Fibroblast of the aortic adventitia (primary cell): ENCODE measurements at places on chromosomes 16 and 17. TPM values are rescaled to one million over a fixed set of nuclear protein-coding genes. Genes with fewer than 3 reads are reported as not detected.

DNA sequence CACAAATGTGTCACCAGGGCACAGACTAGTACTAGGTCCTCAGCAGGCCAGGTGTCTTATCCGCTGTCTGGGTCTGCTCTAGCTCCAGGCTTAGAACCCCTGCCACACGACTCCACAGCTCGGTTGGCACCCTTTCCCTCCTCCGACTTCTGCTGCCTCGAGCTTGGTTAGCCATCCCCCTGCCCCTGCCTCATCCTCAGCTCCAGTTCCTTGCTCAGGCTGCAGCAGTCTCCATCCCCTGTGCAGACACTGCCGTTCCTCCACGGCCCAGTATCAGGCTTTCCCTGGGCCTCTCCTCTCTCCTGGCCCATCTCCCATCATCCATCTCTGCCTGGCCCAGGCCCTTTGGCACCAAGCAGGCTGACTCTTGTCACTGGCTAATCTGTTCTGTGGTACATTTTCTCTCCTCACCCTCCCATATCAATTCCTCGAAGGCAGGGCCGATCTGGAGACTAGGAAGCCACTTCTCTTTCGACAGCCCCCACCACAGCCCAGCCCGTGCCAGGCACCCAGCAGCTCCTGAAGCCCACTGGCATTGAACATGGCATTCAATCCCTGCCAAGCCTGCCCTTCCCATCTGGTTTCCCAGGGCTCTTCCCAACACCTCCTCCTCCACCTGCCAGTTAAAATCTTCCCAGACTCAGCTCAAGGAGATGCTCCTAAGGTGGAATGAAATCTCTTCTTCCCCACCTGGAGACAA lies 1.4 kb upstream of the GRN start:
- DNase-seq: no peak

DNA sequence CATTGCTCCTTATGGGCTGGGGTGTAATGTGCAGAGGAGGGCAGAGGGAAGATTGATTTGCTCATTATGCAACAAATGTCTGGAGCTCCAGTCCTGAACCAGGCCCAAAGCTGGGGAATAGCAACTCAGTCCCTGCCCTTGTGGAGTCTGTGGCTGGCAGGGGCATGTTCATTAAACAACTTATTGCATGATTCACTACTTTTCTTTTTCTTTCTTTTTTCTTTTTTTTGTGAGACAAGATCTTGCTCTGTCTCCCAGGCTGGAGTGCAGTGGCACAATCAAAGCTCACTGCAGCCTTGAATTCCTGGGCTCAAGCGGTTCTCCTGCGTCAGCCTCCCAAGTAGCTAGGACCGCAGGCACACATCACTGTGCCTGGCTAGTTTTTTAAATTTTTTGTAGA lies 23.1 kb downstream of the MSI2 start:
- no peak for DNase-seq

- peak; percentile 93 for DNase-seq
These were observed 177.4 kb upstream of the CDH5 start for GRCh38 chr16:66188917-66189725.

DNA sequence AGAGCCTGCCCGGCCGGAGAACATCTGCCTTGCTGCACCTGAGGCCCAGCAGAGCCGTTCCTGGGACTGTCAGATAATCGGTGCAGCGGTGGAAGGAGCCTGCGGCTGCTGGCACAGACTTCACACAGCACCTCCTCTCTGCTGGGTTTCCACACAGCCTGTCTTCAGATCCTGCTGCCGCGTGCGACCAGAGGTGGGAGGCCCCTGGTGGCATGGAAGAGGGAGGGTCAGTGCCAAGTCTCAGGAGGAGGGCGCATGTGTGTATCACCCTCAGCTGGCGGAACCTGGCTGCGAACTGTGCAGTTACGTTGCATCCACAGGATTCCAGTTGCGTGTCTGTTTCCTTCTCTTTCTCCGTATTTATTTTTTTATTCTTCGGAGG lies 3.3 kb downstream of the CDK5R1 start:
- no peak for DNase-seq

DNA sequence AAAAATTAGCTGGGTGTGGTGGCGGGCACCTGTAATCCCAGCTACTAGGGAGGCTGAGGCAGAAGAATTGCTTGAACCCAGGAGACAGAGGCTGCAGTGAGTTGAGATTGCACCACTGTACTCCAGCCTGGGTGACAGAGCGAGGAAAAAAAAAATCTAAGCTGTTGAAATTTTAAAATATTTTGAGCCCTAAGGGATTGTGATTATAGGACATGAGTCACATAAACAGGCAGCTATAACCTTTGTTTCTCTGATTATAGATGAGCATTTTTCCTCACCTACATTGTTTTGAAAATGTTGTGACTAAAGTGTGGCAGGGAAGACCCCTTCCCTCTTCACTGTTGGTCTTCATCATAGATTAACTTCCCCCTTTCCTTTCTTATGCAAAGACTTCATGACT lies 135.5 kb downstream of the MGAT5B start:
- no peak for DNase-seq

GRCh38 chr17:700504-701094 lies 14.0 kb downstream of the VPS53 start:
- peak; percentile 61 for DNase-seq

GRCh38 chr17:12627781-12628451 lies 37.8 kb upstream of the MYOCD start:
- DNase-seq: peak; percentile 33

DNA sequence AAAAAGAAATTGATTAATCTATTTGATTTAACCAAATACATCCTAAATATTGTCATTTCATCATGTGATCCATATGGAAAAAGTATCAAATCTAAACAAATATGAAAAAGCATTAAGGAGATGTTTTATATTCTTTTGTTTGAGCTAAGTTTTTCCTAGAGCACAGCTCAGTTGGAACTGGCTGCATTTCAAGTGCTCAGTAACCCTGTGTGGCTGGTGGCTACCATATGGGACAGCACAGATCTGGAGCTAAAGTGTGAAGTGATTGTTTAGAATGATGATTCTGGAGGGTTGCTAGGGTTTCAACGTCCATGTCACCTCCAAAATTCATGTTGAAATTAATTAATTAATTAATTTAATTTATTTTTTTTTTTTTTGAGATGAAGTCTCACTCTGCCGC lies 137.5 kb downstream of the XYLT1 start:
- DNase-seq: no peak

- DNase-seq: no peak
These were observed 132.4 kb downstream of the CA10 start for GRCh38 chr17:52026075-52026474.

GRCh38 chr16:629833-630248 lies 944 bp upstream of the WFIKKN1 start:
- DNase-seq: no peak

GRCh38 chr17:80045703-80046102 lies 9.3 kb downstream of the CCDC40 start:
- no peak for DNase-seq

DNA sequence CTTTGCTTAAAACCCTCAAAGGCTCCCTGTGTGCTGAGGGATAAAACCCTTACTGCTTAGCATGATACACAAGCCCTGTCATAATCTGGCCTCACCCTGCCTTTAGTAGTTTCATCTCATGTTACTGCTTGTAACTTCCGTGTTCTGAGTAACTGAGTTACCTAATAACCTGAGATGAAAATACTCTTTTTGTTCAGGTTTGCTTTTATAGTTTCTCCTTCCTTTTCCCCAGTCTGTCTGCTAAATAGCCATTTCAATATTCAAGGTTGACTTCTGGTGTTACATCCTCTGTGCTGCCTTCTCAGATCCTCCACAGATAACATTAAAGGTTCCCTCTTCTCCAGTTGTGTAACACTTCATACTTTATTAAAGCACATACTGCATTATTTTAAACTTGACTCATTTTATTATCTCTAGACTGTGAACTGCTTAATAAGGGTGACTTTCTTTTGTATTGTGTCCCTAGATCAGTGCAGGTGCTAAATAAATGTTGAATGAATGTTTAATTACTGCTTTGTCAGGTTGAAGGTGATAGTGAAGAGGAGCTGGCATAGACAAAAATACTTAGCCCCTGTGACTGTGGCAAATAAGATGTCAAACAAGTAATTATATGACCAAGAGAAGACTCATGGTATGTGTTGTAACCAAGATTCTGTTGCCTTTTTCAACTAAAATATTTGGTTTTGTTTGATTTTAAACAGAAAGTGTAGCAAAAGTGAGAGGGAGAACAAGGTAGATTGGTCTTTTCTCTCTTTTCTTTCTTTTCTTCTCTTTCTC lies 47.8 kb downstream of the NFAT5 start:
- peak; percentile 53 for DNase-seq

GRCh38 chr17:69402052-69402451 lies 12.4 kb upstream of the MAP2K6 start:
- no peak for DNase-seq

DNA sequence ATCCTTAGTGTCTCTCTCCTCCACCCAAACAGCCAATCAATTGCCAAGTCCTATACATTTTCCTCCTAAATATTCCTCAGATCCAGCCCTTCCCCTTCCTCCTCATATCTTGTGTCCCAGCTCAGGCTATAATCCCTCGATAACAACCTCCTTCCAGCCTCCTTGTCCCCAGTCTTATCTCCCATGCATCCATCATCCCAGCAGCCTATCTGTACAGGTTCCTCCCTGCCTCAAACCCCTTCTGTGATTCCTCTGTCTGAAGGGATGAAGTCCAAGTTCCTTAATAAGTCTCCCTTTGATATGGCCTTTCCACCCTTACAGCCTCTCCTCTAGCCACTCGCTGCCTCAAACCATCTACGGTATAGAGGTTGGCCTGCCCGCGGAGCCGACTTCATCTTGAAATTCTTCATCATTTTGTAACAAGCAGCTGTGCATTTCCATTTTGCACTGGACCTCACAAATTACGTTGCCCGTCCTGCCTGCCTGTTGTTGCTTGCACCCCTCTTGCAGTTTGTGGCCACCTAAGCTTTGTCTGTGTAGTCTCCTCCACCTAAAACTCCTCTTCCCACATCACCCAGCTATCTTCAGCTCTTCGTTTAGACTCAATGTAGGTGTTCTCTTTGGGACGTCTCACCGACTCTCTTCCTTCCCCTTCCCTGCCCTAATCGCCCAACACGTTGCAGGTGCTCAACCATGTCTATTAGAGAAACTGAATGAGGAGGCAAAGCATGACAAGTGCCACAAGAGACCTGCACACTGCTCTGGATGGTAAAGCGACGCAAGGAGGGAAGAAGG lies 786 bp upstream of the CDK5RAP3 start:
- no peak for DNase-seq

DNA sequence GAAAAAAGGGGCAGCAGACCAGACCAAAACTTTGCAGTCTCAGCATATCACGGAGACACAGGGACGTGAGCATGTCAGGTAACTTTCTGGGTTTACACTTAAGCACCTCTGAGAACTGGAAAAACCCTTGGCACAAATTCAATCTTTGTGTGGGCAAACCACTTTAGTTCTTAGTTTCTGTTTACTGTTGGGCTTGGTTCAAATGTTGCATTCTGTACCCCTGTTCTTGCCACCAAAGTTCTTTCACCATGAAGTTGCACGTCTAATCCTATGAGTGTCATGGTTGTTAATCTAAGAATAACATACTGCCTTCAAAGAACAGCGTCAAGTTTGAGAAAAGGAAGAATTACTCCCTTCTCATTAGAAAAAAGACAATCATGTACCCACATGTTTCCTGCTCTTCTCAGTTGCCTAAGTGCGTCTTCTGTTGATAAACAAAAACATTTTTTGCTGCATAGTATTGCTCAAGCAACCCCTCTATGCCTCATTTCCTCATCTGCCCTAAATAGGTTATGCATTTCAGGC lies 11.6 kb downstream of the KRT33A start:
- DNase-seq: no peak

DNA sequence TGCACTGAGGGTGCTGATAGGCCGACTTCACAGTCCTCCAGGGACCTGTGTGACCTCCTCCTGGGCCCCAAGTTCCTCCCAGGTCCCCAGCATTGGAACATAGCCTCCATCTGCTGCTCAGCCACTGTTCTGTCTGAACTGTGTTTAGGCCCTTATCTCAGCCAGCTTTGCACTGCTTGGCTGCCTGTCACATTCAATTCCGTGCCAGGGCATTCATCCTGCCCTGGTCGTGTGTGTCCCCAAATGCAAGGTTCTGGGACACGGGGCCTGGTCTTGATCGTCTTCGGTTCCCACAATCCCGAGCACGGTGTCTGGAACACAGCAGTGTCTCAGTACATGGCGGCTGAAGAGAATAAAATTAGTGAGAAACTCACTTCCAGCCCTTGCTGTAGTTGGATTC lies 69.9 kb upstream of the NFAT5 start:
- DNase-seq: no peak

- no peak for DNase-seq
These were observed 556.1 kb downstream of the WWOX start for GRCh38 chr16:78655331-78656113.

DNA sequence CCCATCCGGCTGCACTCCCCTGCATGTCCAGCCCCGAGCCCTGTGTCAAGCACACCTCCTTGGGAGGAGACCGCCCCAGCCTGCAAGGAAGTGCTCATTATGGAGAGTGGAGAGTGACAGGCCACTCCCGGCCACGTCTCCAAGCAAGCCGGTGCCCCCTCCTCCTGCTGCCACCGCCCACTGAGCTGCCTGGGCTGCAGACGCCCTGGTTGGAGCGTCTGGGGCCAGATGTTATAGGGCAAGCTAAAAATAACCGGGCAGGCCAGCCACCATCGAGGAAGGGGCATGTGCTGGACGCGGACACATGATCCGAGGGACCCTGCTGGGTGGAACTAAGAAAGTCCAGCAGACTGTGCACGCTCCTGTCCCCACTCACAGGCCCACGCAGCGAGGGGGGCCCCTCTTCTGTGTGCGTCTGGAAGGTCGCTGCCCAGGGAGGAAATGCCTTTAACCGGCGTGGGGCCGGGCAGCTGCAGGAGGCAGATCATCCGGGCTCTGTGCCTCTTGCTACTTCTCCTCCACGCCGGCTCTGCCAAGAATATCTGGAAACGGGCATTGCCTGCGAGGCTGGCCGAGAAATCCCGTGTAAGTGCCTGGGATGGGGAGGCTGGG lies at the start of gene WFDC1:
Gene WFDC1, plus strand, starts transcription at position 348 of the 612 bp plus-strand sequence. Its CDS starts 94 bp downstream, at position 442.
- peak; percentile 13 for DNase-seq

DNA sequence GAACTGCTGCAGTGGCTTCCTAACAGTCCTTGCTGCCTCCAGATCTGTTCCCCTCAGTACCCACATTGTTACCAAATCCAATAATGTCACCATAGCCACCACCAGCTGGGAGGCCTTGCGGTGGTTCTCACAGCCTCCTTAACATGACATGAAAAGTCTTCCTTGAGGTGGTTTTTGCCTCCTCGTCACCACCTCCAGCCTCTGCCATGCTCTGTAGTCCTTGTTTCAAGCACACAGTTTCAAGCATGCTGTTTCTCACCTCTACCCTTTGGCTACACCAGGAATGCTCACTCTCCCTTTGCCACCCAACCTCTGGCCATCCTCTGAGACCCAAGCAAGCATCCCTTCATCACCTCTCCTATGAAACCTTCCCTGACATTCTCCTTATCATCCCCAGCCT lies 47.2 kb downstream of the DNAH9 start:
- DNase-seq: no peak

The CASKIN2 gene
- total RNA-seq: 5.6 and 8.0 TPM in 2 replicates

The KRT25 gene
- not detected in 2 replicates for total RNA-seq

The RNF222 gene
- total RNA-seq: not detected in 2 replicates

The PCGF2 gene
- 2.9 and 4.8 TPM in 2 replicates for total RNA-seq

The CEMP1 gene
- not detected in 2 replicates for total RNA-seq

The TSPAN10 gene
- 2.7 and 4.5 TPM in 2 replicates for total RNA-seq

The NPIPA8 gene
- total RNA-seq: not detected in 2 replicates

The HYDIN gene
- total RNA-seq: 0.65 and 1.5 TPM in 2 replicates
